ENCODE measurements at places on chromosomes 1 and 21.

- DNase-seq: no peak
Measured at GRCh38 chr1:227838181-227838580, 22.7 kb downstream of the PRSS38 start.

DNA sequence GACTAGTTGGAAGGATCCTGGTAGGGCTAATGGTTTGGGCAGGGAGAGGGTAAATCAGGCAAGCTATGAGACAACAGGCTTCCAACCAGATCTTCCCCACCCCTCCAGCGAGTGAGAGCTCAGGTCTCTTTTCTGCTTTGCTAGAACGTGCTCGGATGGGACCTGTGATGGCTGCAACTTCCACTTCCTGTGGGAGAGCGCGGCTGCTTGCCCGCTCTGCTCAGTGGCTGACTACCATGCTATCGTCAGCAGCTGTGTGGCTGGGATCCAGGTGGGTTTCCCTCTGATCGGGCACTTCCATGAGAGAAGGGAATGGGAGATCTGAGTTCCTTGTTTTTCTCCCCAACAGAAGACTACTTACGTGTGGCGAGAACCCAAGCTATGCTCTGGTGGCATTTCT lies 14.0 kb upstream of the SARS1 start:
- no peak for DNase-seq

DNA sequence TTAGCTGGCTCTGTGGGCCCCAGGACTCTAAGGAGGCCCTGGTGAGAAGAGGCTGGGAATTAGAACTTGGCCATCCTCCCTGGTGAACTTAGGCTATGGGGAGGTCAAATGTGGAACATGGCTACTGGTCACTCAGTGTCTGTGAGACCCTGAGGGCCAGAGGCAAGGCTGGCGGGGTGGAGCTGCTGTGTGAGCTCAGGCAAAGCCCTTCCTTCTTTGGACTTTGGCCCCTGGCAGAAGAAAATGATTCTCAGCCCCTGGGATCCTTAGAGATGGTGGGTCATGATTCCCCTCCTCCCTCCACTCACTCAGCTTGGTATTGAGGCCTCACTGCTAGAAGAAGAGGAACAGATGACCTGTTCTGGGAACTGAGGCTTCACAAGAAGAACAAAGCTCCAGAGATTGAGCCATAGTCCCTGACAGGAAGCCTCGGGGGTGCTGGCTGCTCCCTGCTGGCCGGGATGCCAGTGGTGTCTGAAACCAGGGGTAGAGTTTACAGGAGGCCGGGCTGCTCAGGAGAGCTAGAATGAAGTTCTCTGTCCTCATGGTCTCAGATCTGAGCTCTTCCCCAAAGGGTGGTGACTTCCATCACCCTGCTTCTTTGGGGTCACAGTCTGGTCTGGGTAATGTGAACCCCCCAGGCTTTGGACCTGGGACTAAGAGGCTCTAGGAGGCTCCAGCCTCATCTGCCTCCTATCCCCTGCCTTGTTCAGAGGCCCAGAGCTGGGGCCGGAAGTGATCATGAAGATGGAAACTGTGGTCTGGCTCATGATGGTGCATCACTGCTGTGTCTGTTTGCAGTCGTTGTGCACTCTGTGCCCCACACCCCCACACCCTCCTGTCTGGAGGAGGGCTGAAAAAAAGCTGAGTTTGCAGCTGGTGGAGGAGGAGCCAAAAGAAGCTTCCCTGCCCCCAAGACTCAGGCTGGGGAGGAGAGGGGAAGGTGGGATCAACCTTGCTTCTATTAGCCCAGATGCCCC lies 905 bp downstream of the BTBD19 start:
- peak; percentile 76 for DNase-seq

GRCh38 chr1:240941701-240942370 lies 329.9 kb upstream of the GREM2 start:
- no peak for DNase-seq

- no peak for DNase-seq
Measured at GRCh38 chr1:156285437-156285836, 1.3 kb downstream of the TMEM79 start.

All from activated naive CD4-positive, alpha-beta T cell (primary cell).